Renal cortical epithelial cell (primary cell): ENCODE measurements at places on chromosomes 11 and 22. TPM values are rescaled to one million over a fixed set of nuclear protein-coding genes. Genes with fewer than 3 reads are reported as not detected.

PATE1 gene
- not detected in 2 replicates for total RNA-seq

GSTT2B gene
- 3.0 and 4.7 TPM in 2 replicates for total RNA-seq

MMP1 gene
- 1.3 and 4.9 TPM in 2 replicates for total RNA-seq

CCDC89 gene
- total RNA-seq = 1.4 and 5.8 TPM in 2 replicates

LMNTD2 gene
- total RNA-seq = 0.69 and 1.7 TPM in 2 replicates

SAA2 gene
- total RNA-seq = 225 and 425 TPM in 2 replicates

TIMM10B gene
- total RNA-seq = 34.7 and 38.7 TPM in 2 replicates

OR51B2 gene
- not detected in 2 replicates for total RNA-seq

BIK gene
- total RNA-seq = 1.8 and 45.0 TPM in 2 replicates

SLC22A12 gene
- not detected in 2 replicates for total RNA-seq

APLNR gene
- not detected in 2 replicates for total RNA-seq

MAJIN gene
- not detected in 2 replicates for total RNA-seq

NCAM1 gene
- total RNA-seq = 1.9 and 3.9 TPM in 2 replicates

ASCC2 gene
- total RNA-seq = 14.4 and 29.8 TPM in 2 replicates

TBC1D22A gene
- 11.5 and 20.0 TPM in 2 replicates for total RNA-seq

OR51I1 gene
- 0.20 TPM in 1 of 2 replicates, not detected in the other for total RNA-seq

RPS13 gene
- 444 and 900 TPM in 2 replicates for total RNA-seq

IGSF9B gene
- total RNA-seq = 2.0 TPM in 1 of 2 replicates, not detected in the other

MYO18B gene
- total RNA-seq = not detected in 2 replicates

HEPHL1 gene
- total RNA-seq = 0.35 and 0.69 TPM in 2 replicates

OR8D1 gene
- total RNA-seq = not detected in 2 replicates

UPK2 gene
- 0.10 TPM in 1 of 2 replicates, not detected in the other for total RNA-seq

NDUFS3 gene
- 61.1 and 64.7 TPM in 2 replicates for total RNA-seq

GSTT2 gene
- 0.20 TPM in 1 of 2 replicates, not detected in the other for total RNA-seq

TRIM48 gene
- total RNA-seq = not detected in 2 replicates

OSBP2 gene
- total RNA-seq = 1.4 and 1.5 TPM in 2 replicates

C11orf97 gene
- total RNA-seq = 0.20 TPM in 1 of 2 replicates, not detected in the other

JAM3 gene
- total RNA-seq = 5.6 and 23.3 TPM in 2 replicates

DNAJB7 gene
- not detected in 2 replicates for total RNA-seq

KRTAP5-1 gene
- not detected in 2 replicates for total RNA-seq

SOX10 gene
- not detected in 2 replicates for total RNA-seq

DDX25 gene
- 0.10 TPM in 1 of 2 replicates, not detected in the other for total RNA-seq
